ENCODE measurements at places on chromosomes 7 and 10. TPM values are rescaled to one million over a fixed set of nuclear protein-coding genes. Genes with fewer than 3 reads are reported as not detected.

Gene IFIT1B
- not detected for total RNA-seq

DNA sequence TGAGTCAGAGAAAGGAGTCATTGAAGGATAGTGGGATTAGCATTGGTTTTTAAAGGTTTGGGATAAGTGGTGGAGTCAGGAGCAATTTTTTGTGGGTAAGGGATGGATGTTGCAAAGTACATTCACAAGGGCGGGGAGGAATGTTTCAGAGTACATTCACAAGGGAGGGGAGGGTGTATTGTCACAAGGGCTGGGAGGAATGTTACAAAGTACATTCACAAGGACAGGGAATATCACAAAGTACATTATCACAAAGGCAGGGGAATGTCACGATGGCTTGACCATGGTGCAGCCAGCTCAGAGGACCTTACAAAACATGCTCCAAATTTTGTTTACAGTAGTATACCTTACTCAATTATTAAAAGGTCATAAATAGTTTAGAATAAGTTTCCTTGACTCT is 30.3 kb downstream of the C1GALT1 start:
- ATAC-seq, result no peak

- no peak for ATAC-seq
These were observed 100.8 kb downstream of the NRP1 start for GRCh38 chr10:33233635-33234034.

- ATAC-seq, result no peak
These were observed 289.1 kb downstream of the FGFR2 start for GRCh38 chr10:121309164-121309563.

- ATAC-seq, result no peak
These were observed 76.8 kb downstream of the LANCL2 start for GRCh38 chr7:55441774-55442522.

DNA sequence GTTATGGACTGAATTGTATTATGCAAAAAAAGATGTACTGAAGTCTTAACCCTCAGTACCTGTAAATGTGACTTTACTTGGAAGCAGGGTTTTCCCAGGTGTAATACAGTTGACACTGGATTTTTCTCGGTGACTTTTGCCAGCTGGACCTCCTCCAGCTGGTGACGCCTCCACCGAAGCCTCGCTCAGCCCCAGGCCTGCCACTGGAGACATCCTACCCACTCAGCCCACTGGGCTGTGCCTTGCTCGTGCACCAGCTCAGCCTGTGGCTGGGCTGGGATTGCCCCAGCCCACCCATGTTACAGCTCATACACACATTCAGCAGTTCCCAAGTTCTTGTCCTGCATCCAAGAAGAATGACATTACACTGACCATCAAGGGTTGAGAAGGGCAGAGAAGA is 42.4 kb upstream of the GPR22 start:
- no peak for ATAC-seq

DNA sequence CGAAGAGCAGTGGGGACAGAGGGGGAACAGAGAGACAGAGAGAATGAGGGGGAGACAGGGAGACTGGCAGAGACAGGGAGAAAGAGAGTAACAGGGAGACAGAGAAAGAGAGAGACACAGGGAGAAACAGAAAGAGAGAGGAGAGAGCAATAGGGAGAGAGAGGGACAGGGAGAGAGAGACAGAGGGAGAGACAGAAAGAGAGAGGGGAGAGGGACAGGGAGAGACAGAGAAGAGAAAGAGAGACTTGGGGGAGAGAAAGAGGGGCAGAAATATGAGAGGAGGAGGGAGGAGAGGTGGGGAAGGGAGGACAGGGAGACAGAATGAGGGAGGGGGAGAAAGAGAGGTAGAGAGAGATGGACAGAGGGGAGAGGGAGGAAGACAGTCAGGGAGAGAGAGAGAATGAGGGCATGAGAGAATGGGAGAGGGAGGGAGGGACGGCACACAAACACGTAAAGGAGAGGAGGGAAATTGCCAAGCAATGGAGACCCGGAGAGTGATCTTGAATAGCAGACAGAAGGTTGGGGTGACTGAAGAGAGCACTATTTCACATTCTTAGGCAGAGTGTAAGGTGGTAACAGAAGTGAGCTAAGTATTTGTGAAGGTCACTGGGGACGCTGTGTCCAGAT is 33.3 kb upstream of the KCNMA1 start:
- no peak for ATAC-seq

DNA sequence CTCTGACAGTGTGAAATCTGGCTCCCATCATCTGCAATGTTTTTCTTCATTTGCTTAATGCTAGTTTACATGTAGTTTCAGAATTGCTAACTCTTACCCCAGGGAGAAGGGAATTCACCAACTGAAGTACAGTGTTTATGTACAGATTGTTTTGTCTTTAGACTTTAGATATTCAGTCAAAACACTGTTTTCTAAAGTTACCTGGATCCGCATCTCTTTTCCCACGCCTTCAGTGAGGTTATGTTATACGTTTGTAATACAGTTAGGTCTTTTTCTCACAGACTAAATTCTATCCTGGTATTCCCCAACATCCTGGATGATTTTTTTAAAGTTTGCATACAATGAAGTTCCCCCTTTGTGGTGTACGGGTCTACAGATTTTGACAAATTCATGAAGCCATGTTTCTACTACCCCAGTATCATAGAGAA is 3.2 kb upstream of the LYZL1 start:
- no peak for ATAC-seq

GRCh38 chr10:114719311-114719710 is 61.2 kb upstream of the ABLIM1 start:
- no peak for ATAC-seq
